ENCODE measurements at places on chromosomes 16 and 17.

DNA sequence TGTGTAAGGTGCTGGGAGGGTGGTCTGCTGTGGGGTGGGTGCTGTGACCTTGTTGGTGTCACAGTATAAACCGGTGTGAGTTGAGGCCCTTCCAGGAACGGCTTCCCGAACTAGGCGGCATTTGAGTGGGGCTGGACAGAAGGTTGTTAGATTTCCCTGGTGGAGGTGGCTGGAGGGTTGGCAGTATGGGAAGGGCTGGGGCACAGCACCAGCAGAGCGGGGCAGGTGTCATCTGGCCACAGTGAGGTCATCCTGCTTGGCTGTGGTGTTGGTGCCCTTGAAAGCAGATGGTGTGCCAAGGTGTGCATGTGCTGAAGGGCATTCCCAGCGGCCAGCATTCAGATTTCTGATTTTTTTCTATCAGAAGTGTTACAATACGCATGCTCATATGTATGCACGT, 28.1 kb downstream of the BANP start:
- DNase-seq, result no peak

- peak; percentile 43 for DNase-seq
Measured at GRCh38 chr16:89026121-89026612, 49.2 kb upstream of the CBFA2T3 start.

DNA sequence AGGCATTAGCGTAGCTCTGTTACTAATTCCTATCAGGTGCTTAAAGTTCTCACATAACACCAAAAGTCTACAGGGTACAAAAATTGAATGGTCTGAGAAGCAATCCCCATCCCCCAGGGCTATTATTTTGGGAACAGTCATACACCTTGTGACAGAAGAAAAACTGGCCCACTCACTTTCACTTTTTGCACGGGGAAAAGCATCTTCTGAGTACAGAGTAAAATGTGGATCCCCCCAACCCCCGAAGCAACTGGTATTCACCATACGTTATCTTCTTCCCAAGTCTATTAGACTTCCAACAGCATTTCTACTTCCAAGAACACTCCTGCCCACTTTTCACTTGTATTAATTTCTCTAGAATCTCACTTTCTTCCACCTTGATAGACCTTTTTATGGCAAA, 11.8 kb downstream of the GGA3 start:
- no peak for DNase-seq

DNA sequence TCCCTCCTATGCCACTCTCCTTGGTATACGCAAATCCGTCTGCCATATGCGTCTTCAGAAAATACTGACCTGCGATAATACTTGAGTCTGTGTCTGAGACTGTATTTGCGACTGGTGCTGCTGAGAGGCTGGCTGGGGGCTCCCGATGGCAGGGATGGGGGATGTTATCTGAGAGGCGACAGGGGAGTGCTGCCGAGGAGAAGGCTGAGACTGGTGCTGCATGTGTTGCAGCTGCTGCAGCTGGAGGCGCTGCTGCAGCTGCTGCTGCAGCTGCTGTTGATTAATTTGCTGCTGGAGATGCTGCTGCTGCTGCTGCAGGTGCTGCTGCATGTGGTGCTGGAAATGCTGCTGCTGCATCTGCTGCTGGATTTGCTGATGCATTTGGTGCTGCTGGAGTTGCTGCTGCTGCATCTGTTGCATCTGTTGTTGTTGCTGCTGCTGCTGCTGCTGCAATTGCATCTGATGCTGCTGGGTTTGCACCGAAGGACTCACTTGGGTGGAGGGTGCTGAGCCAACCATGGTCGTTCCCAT, 107.7 kb downstream of the TOX3 start:
- no peak for DNase-seq

DNA sequence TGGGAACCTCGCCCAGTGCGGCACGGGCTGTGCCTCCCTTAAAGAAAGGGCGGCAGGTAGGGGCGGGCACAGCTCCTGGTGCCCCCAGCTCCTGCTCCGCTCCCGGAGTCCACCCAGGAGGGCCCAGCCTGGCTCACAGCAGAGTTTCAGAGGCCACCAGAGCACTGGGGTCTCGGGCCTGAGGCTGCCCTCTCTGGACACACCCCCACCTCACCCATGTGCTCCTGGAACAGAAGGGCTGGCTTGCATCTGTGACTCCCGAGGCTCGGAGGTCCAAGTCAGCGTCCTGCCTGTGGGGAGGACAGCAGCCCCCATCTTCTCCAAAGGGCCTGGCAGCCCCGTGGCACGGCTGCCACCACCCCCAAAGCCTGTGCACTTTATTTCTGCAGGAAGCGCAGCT, 62.7 kb downstream of the RBFOX3 start:
- no peak for DNase-seq

GRCh38 chr17:54754560-54754959, 146.1 kb upstream of the TOM1L1 start:
- DNase-seq, result peak; percentile 53

DNA sequence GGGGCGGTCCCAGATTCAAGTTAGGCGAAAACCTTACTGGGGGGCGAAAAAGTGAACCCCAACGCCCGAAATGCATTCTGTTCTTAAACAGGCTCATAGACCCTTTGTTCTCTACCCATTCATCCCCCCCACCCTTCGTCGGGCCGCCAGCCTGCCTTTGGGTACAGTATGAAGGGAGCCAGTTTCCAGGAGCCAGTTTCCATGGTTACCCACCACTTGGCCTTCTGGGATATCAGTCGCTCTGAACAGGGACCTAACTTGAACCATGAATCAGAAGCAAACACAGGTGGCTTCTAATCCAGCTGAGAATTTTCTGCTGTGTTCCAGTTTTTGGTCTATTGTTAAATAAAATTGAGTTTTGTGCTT, 532 bp downstream of the DHX40 start:
- DNase-seq, result peak; percentile 82

DNA sequence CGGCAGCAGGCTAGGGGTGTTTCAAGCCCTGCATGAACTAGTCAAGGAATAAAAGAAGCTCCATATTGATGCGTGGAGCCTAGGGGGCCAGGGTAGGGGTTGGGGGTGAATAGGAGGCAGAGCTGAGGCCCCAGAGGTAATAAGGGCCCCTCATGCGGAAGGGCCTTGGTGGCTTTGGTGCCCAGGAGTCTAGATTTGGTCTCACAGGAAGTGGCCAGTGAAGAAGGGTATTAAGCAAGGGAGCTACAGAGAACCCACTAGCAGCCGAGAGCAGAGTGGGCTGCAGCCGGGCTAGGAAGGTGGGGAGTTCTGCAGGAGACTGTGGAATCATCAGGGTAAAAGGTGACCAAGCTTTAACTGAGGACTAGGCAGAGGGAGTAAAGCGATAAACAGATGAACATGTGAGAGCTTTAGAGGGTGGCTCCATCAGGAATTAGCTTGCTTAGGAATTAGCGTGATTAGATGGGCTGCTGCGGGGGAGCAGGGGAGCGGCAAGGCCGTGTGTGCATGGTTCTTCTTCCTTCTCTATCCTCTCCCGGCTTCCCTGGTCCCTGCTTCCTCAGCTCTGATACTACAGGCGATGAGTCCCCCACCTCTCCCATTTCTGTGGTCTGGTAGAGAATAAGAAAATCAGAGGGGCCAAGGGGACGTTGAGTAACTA, 9.8 kb downstream of the GNGT2 start:
- no peak for DNase-seq

DNA sequence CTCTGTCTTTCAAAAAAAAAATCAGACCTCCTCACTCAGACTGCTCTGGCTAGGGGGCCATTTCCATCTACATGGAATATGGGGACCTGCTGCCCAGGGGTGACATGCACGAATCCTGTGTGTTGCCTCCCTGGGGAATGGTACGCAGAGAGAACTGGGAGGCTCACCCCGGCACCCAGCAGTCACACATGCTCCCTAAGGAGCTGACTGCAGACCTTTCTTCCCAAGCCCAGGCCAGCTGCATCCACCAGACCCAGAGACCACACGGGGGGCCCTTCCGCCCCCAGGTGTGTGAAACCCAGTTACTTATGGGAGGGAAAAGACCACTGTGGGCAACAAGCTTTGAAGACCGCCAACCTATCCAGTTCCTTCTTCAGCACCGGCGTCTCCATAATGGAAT, 7.2 kb upstream of the NLRC3 start:
- no peak for DNase-seq

DNA sequence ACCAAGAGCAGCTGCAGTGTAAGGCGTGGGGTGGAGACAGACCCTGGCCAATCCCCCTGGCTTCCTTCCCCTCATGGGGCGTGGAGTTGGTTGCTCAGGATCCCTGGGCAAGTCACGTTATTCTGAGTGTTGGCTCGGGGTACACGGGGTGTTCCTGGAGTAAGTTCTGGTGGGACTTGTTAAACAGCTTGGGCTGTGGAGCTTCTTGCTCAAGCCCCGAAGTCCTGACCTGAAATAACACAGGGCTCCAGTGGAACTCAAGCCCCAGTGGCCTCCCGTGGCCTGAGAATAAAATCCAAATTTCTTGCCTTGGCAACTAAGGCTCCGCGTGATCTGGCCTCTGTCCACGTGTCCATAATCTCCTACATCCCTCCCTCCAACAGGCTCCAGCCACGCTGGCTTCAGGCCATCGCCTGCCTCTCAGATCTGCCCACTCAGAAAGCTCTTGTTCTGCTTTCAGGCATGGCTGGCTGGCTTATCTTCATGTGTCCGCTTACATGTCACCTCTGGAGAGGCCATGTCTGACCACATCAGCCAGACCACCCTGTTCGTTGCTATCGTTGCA, 49.3 kb upstream of the BCO1 start:
- no peak for DNase-seq

GRCh38 chr16:10983159-10983558, 38.8 kb downstream of the CLEC16A start:
- DNase-seq, result peak; percentile 22

DNA sequence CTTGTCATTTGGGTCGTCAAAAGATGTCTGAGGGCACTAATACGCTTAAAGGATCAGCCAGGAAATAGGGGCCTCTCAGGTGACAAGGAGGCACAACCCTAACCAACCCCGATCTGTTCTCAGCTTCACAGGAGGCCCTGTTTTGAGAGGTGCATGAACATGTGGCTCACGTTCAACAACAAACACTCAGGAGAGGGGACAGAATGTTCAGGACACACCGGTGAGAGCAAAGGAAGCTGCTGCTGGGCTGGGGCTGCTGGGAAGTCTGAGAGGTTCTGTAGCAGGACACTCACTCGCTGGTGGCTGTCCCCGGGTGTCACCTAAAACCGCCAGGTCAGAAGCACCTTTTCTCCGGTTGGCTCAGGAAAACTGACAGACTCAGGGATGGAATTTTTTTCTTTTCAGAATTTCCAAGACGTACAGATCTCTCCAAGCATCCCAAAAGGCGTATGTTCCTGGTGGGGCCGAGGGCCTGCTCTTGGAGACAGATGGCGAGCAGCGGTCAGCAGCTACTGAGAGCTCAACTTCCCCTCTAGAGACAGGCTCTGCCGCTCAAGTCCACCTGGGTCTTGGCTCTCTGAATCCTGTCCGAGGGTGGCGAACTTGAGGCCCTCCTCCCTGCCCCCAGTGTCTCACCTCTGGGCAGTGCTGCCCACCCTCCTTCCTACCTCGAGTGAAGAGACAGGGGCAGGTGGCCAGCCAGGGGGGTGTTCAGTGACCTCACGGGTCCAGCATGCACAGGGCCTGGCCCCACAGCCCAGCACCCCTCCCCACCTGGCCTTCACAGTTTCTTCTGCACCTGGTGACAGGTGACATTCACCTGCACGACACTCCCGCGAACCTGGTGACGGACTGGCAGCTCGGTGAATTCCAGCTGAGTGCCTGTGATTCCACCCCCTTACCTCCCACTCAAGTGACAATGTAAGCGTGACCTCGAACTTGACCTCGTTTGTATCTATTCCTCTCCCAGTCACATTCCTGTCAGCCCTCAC, 22.9 kb downstream of the CLUH start:
- DNase-seq, result peak; percentile 17

GRCh38 chr16:5903832-5904231, 806.2 kb upstream of the EEF2KMT start:
- DNase-seq, result no peak

GRCh38 chr17:8285270-8286181, 2.9 kb upstream of the RANGRF start:
- DNase-seq, result peak; percentile 23

DNA sequence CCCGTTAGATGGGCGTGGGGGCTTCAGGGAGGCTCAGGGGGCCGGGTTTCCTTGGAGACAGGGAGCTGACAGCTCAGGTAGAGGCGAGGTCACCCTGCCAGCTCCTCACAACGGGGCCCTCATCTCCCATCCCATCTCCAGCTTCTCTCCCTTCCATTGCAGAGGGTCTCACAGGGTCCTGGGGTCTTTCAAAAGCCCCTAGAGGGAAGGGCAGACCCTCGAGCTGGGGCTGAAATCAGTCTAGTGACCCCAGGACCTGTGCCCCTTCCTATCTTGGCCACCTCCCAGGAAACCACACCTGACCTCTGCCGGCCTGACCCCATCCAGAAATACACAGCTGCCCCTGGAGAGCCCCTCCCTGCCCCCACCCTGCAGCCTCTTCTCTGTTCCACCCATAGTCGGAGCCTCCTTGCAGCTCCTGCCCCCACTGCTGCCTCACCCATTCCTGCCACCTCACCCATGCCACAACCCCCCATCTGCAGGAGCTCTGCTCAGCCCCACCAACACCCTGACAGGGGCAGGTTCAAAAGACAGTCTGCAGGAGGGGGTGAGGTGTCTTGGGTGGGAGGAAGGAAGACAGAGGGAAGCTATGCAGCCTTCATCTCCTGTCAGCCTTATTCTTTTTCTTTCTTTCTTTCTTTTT, 23.4 kb downstream of the PIK3R5 start:
- DNase-seq, result no peak

- DNase-seq, result no peak
Measured at GRCh38 chr17:17191346-17191792, 14.8 kb downstream of the PLD6 start.

- DNase-seq, result no peak
Measured at GRCh38 chr17:32757963-32758362, 119.0 kb downstream of the MYO1D start.

GRCh38 chr17:77808686-77809425, 149.6 kb upstream of the TNRC6C start:
- DNase-seq, result no peak

DNA sequence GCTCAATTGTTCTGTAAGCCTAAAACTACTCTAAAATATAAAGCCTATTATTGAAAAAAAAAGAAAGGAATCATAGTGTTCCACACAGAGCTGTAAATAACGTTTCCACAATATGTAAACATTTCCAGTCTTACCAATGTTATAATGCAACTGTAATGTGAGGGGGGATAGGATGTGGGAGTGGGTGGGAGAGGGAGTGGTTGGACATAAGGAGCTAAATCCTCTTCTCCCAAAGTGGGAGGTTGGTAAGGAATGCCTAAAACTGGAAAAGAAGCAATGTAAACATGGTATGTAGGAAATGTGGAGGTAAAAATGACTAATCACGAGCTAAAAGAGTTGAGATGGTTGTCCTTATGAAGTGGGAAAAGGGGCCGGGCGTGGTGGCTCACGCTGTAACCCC, 17.6 kb upstream of the SBK1 start:
- DNase-seq, result no peak
